Activated naive CD4-positive, alpha-beta T cell treated with anti-CD3 and anti-CD28 coated beads, Interleukin-2, amount 50 U/mL, for 72 hours (primary cell): ENCODE measurements at places on chromosomes 5 and 9. TPM values are rescaled to one million over a fixed set of nuclear protein-coding genes. Genes with fewer than 3 reads are reported as not detected.

The AKNA gene
- total RNA-seq = 165 TPM

The FAM169A gene
- total RNA-seq = 6.1 TPM

The PCDHGA7 gene
- not detected for total RNA-seq

The PDCD1LG2 gene
- total RNA-seq = 0.19 TPM

- DNase-seq = peak; percentile 81
These were observed 35.8 kb upstream of the LCP2 start for GRCh38 chr5:170333161-170333910.

GRCh38 chr5:170479484-170479883 lies 24.3 kb upstream of the KCNIP1 start:
- no peak for DNase-seq

DNA sequence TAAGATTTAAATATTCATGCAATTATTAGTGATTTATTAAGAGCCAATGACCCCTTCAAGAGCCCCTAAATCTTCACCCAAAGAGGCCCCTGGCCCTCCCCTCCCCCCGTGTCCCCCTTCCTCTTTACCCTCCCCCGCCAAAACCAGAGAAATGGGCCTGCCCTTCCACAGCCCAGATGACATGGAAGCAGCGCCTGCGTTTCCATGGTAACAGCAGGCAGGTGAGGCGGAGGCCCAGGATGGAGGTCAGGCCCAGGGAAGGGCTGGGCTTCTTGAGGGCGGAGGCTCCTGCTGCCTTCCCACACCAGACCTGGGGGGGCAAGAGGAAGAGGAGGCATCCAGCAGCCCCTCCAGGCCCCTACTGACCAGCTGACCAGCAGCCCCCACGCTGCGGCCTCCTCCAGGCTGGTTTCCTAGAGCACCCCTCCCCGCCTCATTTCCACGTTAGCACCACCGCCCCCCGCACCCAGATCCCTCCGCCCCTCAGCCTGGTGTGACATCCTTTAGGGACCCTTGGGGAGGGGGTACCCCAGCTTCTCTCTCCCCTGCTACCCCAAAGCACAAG lies 37.4 kb downstream of the UNC5A start:
- no peak for DNase-seq

DNA sequence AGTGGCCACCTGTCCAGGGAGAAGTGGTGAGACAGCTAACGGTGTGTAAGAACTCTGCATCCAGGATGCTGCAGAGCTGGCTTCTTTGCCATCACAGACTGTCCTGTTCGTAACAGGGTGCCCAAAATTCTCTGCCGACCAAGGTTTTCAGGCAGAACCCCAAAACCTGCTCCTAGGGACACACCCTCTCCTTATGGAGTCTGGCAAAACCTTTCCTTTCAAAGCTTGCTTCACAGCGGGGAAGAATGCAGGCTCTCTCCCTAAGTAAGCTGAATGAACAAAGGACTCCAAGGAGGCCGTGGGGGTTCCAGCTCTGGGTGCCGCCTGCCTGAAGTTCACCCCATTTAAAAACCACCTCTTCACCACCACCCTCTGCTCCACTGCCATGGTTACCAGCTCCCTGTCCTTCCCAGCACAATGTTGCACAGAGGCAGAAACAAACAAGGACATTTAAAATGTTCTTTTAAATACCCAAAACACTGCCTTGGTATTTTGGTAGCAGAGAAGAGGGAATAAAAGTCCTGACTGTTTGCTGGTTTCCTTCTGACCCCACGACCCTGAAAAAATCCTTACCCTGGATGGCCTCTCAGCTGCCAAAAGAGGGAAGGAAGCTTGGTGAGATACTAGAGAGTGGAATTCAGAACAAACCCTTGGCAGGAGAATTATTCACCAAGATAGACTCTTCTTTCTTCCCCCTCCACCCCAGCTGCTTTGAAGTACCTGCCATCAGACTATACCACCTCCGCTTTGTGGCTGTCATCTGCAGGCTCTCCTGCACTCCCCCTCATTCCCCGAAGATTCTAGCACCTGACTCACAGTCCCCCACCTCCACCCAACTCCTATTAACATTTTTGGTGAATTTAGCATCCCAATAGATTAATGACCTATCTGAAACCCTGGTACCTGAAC lies 7.1 kb upstream of the KLF9 start:
- peak; percentile 22 for DNase-seq

DNA sequence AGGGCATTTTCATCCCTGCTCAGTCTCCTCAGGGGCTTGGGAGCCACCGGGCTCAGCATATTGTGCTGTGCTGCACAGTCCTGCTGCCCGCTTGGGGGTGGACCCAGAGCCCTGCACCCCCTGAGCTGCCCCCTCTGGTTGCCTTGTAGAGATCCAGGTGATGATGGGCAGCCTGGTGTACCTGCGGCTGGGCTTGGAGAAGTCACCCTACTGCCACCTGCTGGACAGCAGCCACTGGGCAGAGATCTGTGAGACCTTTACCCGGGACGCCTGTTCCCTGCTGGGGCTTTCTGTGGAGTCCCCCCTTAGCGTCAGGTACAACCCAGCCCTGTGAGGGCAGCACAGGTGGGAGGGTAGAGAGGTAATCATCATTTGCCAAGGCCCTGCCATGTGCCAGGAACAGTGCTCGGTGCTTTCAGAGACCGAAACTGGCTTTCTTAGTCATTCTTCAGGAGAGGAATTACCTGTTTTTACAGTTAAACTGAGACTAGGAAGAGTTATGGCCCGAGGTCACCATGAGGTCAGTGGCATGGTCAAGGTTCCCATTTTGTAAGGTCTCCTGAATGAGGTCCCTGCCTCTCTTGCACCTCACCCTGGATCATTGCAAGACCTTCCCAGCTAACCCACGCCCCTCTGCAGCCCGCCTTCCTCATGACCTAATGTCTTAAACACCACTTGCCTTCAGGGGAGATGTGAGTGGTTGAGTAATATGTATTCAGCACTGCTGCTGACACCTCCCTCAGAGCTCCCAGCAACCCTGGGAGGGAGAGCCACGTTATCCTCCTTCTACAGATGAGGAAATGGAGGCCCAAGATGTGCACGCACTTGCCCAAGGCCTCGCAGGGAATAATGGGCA lies 7.5 kb downstream of the NHP2 start:
- peak; percentile 71 for DNase-seq

DNA sequence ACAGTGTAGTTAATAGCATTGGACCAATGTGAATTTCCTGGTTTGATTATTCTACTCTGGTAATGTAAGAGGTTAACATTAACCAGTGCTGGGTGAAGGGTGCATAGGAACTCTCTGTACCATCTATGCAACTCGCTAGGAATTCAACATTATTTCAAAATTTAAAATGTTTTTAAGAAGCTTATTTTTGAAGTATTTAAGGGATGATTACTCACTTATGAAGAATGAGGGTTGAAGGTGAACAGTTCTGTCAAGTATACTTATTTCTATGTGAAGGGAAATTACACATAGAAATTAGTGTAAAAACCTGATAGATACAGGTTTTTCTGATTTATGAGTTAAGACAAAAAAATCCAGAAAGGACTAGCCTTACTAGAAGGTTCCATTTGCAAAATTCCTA lies 165.8 kb downstream of the INSYN2B start:
- no peak for DNase-seq

- no peak for DNase-seq
These were observed 22.8 kb downstream of the FPGS start for GRCh38 chr9:127825319-127826051.
